ENCODE measurements at places on chromosomes 4 and X. TPM values are rescaled to one million over a fixed set of nuclear protein-coding genes. Genes with fewer than 3 reads are reported as not detected.

Gene RTL9
- total RNA-seq, result not detected

Gene GPM6B
- total RNA-seq, result not detected

Gene P2RY4
- 0.21 TPM for total RNA-seq

Gene FAM133A
- total RNA-seq, result not detected

Gene ACTRT1
- total RNA-seq, result not detected

Gene LRAT
- not detected for total RNA-seq

Gene TMEM165
- 87.2 TPM for total RNA-seq

Gene GLRA2
- not detected for total RNA-seq

Gene CCDC160
- not detected for total RNA-seq

Gene BTK
- total RNA-seq, result not detected

Gene ADH1C
- not detected for total RNA-seq

Gene AASDH
- 11.8 TPM for total RNA-seq

Gene SLC7A11
- total RNA-seq, result 1.8 TPM

Gene NAT8L
- total RNA-seq, result 7.3 TPM

Gene CFI
- not detected for total RNA-seq

Gene SRPK3
- total RNA-seq, result not detected

All from activated CD4-positive, alpha-beta T cell treated with anti-CD3 and anti-CD28 coated beads, Interleukin-2, amount 10 ng/mL, durations not matched to agents 24 days and 14 days (primary cell).